ENCODE measurements at places on chromosomes 1 and 21.

GRCh38 chr1:209785592-209785991 is 1.2 kb upstream of the C1orf74 start:
- DNase-seq: no peak

DNA sequence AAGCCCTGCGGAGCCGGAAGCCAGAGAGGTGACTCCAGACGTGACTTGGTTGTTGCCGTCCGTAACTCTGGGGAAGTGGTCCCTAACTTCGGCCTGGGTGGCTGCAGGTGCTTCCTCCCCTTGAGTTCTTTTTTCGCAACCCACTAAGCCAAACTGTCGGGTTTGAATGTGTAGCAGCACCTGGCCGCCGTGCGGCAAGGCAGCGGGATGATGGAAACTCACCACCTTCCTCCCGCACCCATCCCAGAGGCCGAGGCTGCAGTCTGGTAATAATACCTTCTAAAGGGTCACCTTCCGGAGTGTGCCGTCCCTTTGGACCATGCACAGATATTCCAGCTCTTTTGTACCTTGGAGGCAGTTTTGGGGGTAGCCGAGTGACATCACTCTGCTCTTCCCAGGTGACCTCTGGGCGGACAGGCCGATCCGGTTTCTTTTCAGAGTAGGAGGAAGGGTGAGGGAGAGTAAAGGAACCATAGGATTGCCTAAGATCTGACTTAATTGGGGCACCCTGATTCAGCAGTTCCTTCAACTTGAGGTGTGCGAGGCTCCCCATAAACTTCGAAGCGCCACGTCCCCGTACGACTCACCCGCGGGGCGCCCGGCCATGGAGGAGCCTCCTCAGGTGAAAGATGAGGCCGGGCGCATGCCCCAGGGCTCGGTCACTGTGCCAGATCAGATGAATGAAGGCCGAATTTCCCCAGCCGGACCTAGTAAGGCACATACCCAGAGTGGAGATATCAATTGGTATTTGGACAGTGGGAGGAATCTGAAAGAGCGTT is 1.0 kb downstream of the KCNK1 start:
- DNase-seq: no peak

GRCh38 chr1:237681210-237681609 is 209.5 kb downstream of the ZP4 start:
- DNase-seq: no peak

- DNase-seq: peak; percentile 15
Observed at GRCh38 chr1:9289090-9289534, 3.6 kb upstream of the SPSB1 start.

DNA sequence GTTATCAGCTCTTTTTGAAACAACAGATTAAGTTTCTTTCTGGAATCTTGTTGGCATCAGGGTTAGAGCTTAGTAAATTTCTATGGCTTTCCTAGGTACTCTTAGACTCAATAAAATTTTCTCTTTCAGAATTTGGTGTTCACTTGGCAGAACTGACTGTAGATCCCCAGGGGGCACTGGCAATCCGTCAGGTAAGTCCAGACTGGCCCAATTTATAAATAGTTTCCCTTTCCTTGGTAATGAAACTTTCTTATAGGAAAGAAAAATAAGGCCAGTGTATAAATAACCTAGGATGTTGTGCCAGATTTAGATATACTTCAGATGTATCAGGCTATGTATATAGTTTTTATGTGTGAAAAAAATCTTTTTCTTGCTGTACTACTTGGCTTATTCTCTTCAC is 18.2 kb downstream of the IPO9 start:
- DNase-seq: no peak

DNA sequence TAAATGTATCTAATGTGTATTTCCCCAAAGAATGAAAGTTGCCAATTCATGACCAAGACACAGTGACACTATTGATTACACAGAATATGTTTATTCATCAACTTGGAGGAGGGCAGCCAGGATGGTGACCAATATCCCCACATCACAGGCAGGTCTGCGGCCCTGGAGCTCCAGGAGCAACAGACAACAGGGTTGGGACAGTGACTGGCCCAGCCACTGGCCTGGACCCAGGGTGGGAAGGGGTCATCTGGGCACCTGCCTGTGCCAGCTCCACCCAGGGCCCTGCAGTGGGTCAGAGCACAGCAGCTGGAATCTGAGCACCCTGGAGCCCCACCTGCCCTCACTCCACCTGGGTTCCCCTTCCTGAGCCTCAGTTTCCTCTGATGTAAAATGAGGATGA is 466.1 kb downstream of the MATN1 start:
- DNase-seq: no peak

- no peak for DNase-seq
Observed at GRCh38 chr1:55129194-55129728, 85.9 kb downstream of the USP24 start.

DNA sequence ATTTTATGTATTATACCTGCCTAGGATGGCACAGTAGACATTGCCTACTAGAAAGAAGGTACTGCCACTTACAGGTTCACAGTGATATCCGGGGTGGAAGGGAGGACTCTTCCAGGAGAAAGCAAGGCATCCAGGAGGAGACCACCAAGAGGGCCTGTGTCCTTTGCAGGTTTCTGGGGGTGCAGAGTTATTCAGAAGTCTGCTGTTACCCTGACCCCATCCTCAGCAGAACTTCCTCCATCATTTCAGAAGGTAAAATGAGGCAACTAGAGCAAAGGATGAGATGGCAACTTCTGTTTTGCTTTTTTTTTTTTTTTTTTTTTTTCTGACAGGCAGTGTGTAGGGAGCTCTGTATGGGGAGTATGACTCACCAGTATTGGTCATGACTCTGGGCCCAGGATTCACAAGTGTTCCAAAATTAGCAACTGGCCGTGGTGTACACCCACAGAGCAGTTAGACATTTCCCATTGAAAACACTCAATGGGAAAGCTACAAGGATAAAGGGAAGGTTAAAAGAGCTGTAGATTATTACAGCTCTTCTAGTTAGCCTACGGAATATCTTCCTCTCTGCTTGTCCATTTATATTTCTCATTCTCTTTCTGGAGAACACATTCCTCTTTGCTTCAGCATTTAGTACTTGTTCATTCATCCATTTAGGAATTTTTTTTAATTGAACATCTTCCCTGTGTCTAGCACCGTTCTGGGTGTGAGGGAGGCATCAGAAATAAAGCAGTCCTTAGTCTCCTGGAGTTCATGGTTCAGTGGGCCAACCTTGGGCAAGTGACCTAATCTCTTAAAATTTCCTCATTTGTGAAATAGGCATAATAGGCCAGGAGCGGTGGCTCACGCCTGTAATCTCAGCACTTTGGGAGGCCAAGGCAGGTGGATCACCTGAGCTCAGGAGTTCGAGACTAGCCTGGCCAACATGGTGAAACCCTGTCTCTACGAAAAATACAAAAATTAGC is 50.5 kb upstream of the PPP2R5A start:
- DNase-seq: no peak

DNA sequence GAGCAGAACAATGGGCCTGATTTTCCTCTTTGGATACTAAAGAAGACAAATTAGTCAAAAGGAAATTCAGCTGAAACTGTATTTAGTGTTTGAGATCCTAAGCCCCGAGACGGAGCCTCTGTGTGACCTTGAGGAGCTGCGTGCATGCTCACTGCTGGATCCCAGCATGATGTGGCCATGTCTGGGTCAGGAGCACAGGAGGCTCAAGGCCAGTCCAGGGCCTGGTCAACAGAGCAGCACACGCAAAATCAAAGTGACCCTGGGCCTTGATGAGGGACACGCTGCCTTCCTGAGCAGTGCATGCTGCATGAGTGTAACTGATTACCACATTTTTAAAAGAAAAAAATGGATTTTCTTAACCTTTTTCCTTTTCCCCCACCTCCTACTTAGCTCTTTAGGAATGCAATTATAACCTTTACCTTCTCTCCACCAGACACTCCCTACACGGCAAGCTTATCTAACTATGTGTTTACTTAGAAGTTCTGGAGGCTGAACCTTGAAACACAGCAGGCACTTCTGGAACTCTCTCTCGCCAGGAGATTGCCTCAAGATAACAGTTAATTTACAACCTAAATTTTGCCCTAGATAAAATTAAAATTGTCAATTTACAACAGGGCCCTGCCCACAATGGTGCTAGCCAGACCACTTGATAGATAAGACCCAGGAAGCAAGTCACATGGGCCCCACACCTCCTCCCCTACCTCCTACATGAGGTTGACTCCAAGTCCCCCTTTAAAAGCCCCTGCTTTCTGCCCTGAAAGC is 144.6 kb downstream of the LRIG2 start:
- DNase-seq: no peak

DNA sequence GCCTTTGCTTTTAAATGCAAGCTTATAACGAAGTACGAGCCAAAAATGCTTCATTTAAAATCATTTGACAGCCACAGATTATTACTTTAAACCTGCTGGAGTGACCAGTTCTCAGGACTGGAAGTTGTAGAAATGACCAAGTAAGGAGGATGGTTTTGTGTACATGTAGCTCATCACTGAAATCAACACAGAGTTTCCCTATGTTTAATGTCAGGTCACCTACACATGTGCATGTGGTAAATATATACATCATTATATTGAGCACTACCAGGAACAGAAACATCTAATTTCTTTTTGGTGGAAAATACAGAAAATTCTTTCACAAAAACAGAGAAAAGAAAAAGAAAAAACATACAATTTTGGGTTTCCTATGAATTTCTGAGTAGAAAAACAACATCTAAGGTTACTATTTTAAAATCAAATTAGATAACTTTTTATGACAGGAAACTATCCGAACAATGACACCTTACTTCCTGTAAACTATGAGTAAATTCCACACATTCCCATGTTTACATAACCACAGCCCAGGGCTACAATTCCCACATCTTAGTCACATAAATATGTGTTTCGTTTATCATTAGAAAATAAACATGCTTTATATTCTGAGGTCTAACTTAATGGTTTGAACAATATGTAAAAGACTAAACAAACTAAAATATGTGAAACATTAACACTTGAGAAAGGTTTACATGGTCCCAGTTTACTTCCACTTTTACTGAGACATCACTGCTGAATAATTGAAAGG is 73.6 kb downstream of the ZNF281 start:
- no peak for DNase-seq

GRCh38 chr21:28602546-28602945 is 390.1 kb downstream of the LTN1 start:
- no peak for DNase-seq

- no peak for DNase-seq
Observed at GRCh38 chr1:226942392-226942791, 2.3 kb downstream of the COQ8A start.

DNA sequence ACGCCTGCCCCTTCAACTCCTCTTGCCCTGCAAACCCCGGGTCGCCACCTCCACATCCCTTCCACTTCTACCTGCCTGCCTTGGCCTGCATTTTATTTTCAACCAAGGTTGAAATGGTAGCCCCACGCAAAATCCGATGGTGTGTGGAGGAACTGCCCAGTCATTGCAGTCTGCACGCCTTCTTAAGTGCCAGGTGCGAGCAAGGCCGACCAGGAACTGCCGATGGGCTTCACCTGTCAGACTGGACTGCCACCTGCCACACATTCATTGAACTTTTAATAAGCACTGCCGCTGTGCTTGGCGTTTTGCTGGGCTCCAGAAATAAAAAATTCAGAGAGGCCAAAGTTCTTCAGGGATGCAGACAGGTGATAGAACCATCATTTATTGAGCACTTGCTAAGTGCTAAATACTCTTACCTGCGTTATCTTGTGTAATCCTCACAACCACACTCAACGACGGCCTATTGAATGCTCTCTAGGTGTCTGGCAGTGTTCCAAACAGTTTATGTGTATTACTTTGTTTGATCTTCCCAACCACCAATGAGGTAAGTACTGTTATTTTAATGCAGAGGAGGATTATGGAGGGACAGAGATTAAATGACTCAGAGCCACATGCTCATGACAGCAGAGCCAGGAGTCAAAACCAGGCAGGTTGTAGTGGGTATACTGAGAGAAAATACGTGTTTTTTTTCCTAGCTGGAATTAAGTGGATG is 36.2 kb downstream of the CACHD1 start:
- DNase-seq: peak; percentile 95

- no peak for DNase-seq
Observed at GRCh38 chr1:231964241-231964640, 337.7 kb downstream of the DISC1 start.

- no peak for DNase-seq
Observed at GRCh38 chr1:219171192-219171935, 2.3 kb upstream of the LYPLAL1 start.

DNA sequence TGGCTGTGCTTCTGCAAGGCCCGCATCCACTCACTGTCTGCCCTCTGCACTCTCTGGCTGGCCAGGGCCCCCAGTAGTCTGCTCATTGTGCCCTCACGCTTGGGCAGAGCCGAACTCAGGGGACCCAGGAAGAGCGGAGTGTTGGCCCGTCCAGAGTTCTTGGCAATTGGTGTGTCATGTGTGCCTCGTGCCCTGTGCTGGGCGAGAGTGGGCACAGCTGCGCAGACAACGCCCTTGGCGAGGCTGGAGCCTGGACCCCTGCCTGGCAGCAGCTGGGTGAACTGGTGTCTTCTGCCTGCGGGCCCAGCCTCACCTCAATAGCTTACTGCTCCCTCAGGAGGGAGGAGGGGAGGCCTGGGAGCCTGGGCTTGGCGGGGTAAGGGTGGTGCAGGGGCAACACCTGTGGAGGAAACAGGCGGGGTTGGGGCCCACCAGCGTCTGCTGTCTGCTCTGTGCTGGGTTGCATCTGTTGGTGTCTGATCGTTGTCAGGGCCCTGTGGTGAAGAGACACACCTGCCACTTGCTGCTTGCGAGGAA is 2.1 kb downstream of the GUK1 start:
- DNase-seq: no peak

DNA sequence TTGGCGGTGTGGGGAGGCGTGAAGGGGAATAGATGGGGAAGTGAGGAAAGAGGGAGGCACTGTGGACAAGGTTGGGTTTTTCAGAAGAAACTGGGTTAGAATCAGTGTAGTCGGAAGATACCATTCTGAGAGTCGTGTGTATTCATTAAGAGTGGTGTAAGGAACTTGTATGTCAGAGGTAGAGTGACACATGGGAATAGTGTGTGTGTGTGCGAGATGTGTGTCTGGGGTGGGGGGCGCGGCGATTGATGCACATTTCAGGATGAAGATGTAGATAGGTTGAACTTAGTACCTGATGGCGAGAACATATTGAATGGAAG is 878 bp downstream of the SMG7 start:
- DNase-seq: no peak

- no peak for DNase-seq
Observed at GRCh38 chr1:76832521-76832920, 34.8 kb upstream of the ST6GALNAC5 start.

DNA sequence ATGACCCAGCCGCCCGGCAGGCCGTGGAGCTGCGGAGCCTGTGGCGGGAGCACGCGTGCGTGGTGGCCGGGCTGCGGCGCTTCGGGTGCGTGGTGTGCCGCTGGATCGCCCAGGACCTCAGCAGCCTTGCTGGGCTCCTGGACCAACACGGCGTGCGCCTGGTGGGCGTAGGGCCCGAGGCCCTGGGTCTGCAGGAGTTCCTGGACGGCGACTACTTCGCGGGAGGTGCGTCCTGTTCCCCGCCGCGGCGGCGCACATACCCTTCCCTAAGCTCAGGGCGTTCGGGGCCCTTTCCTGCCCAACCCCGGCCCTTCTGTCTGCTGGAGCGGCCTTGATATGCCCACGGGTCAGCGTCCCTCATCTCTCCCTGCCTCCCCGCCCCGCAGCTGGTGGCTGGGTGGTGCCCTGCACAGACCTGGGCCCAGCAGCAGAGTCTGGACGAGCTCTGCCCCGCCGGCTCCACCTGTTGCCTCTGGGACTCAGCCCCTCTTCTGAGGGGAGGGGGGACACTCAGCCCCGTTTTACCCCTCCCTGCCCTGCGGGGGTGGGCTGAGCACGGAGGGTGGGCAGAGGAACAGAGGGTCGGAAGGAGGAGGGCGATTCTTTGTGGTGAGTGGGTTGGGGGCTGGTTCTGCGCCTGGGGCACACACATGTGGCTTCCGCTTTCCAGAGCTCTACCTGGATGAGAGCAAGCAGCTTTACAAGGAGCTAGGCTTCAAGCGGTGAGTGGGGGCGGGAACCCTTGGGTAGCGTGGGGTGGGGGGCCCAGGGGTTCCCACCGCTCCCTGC is 688 bp downstream of the PRXL2B start:
- DNase-seq: peak; percentile 52
